Activated T-helper 9 cell treated with anti-CD3 and anti-CD28 coated beads, Interleukin-2, amount 50 U/mL, for 16 hours (primary cell): ENCODE measurements at places on chromosomes 12 and 14.

GRCh38 chr12:88642675-88643431 is 62.6 kb upstream of the KITLG start:
- no peak for DNase-seq

DNA sequence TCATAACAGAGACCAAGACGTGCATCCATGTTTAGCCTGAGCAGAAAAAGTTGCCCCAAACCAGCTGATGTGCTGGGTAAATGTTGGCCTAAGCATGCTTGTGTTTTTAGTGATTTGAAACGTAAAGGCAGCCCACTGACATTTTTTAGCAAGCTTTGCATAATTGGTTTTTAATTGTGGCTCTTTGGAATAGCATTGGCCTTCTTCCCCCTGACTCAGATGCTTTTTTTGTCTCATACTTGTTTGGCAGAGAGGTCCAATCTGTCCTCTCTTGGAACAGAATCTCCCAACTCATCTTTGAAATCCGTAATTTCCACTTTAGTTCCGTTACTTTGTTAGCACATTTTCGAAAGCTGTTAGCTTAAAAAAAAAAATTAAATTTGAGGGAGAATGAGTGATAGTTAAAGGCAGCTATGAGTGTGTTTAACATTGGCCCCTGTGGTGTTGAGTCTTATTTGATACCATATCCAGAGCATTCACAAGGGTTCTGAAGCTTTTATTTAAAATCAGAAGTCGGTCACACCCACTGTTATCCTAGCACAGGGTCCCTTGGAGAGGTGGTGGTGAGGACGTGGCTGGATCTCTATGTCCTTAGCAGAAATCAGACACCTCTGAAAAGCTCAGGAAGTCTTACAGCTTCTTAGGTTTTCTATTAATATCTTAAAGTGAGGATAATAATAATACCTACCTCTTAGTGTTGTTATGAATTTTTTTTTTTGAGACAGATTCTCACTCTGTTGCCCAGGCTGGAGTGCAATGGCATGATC is 15.6 kb downstream of the JDP2 start:
- no peak for DNase-seq

DNA sequence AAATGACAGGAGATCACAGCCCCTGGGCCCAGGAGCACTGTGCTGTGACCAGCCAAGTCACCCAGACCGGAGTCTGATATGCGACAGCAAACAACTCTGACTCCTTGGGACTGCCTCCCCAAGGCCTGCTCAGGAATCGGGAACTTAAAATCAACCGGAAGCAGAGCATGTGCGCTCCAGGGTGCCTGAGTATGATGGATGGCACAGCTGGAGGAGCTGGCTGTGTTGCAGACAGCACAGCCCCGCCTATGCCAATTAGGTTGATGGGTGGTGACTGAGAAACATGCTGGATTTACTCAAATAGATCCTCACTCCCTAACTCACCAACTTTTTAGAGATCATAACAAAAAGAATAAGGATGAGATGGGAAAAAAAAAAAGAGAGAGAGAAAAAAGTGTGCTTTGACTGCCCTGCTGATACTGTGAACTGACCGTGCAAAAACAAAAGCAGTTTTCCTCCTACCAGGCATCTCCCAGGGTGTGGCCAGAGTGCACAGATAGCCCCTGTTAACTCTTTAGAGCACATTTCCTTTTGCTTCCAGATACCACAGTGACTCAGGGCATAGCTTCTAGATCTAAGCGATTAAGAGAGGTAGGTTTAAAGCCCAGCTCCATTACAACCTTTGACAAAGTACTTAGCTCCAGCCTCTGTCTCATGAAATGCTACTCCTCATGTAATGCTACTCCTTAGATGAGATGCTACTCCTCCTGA is 27.4 kb upstream of the STON2 start:
- no peak for DNase-seq

DNA sequence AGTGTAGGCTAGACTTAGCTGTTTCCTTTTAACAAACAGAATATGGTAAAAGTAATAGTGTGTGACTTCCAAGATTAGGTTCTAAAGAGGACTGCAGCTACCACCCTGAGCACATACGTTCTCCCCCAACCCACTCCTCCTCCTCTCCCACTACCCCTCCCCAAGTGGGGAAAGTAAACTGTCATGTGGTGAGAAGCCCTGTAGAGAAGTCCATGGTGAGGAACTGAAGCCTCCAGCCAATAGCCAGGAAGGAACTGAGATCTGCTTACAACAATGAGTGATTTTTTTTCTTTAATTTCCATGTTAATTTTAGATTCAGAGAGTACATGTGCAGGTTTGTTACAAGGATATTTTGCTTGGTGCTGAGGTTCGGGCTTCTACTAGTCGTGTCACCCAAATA is 57.0 kb upstream of the EGLN3 start:
- no peak for DNase-seq

DNA sequence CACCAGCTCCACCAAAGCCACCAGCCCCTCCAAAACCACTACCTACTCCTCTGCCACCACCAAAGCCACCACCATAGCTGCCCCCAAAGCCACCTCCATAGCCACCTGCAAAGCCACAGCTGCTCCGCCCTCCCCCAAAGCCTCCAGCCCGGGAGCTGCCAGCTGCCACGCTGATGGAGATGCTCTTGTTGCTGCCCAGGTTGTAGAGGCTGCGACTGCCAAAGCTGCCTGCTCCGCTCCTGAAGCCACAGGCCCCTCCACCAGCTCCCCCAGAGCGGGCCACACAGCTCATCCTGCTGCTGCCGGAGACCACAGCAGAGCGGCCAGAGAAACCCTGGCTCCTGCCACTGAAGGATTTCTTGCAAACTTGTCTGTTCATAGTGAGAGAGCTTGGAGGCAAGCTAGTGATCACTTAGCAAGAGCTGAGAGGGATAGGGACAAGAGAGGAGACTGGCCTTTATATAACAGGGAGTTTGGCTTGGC is at the start of gene KRT76:
Gene KRT76, minus strand, starts transcription at position 433 of the 483 bp plus-strand sequence. Its CDS starts 54 bp downstream, at position 379.
- DNase-seq = no peak
